ENCODE measurements at places on chromosomes 7 and 10. TPM values are rescaled to one million over a fixed set of nuclear protein-coding genes. Genes with fewer than 3 reads are reported as not detected.
A peak's percentile ranks its signal among the peaks of the same experiment; 100 is the strongest.

DNA sequence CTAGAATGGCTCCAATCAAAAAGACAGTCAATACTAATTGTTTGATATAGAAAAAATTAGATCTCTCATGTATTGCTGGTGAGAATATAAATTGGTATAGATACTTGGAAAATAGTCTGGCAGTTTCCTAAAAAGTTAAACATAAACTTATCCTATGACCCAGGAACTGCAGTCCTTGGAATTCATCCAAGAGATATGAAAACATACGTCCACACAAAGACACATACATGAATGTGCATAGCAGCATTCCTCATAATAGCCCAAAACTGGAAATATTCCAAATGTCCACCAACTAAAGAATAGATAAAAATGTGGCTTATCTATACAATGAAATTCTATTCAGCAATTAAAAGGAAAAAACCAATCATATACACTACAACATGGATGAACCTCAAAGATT, 128.4 kb downstream of the ZFAND4 start:
- DNase-seq = no peak

DNA sequence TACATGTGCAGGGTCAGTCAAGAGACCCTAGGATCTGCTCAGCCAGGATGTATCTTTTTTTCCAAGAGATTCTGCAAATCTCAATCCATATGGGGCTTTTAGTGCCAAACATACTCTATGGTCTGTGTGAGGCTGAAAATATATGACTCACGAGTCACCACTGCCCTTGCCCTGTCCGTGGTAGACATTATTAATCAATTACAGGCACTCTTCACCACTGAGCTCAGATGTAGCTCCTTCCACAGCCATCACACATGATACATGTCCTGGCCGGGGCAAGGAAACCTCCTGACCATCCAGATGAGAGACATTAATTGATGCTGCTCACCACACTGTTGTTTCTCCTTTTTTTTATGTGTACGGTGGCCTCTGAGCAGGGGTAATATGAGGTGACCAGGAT, 90.2 kb upstream of the RET start:
- peak; percentile 21 for DNase-seq

- DNase-seq = peak; percentile 11
Measured at GRCh38 chr10:47376522-47377220, 7.4 kb downstream of the ZNF488 start.

DNA sequence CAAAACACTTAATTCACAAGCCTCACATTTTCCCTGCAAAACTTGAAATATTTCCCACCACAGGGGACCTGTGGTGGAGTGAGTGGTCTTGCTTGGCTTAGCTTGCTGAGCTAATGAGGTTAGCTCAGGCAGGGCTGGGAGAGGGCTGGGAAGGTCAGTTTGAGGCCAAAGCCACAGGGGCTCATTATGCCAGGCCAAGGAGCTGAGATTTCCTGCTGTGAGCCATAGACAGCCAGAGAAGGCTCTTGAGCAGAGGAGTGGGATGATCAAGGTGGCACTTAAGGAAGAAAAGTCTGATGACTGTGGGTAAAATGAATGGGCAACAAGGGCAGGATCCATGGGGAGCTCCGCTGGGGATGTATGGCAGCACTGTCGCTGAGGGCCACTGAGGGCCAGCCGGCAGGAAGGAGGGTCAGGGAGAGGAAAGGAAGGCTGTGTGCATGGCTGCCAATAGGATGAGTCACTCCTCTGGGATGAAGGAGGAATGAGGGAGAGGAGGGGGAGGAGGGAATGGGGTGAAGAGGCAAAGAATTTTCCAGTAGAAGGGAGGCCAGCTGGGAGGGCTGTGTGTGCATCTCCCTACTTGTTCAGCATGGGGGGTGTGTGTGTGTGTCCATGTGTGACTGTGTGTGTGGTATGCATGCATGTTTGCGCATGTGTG, 18.7 kb upstream of the ZNF488 start:
- DNase-seq = peak; percentile 60

- DNase-seq = no peak
Measured at GRCh38 chr7:142960955-142961512, 1.1 kb downstream of the KEL start.

DNA sequence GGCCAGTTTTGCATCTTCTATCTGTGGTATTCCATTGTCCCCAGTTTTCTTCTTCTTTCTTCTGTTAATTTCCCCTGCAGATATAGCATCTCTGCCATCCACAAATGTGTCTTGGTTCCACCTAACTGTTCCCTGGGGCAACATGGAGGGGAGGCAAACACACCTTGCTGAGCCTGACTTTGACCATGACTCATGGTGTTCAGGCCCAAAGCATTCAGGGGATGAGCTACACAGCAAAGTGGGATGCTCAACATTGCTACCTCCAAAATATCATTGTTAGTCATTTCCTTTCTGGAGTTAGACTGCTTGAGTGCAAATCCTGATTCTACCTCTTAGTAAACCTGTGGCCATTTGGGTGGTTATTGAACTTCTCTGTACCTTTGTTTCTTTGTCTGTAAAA, 542.7 kb downstream of the LRMDA start:
- DNase-seq = no peak

GRCh38 chr10:125265579-125265955, 105.2 kb upstream of the CTBP2 start:
- no peak for DNase-seq

DNA sequence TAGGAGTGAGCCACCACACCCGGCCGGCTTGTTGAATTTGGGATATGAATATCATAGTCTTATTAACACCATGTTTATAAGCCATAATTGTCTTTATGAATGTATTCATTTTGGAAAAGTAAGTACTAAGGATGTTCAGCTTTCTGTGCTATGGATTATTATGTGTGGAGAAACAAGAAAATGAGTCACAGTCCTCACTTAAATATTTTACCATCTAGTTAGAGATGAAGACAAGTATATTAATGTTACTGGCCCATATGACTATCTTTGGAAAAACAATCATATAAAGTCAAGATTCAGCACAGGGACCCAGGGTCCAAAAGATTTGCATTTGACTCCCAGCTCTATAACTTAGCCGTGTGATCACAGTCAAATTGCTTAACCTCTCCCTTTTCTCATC, 9.8 kb upstream of the TOMM7 start:
- DNase-seq = no peak

ACSM6 gene
- not detected for total RNA-seq

CYP3A4 gene
- total RNA-seq = 0.43 TPM
